Right ventricle myocardium inferior (tissue), 1 donor: ENCODE measurements at places on chromosomes 12 and 14. TPM values are rescaled to one million over a fixed set of nuclear protein-coding genes. Genes with fewer than 3 reads are reported as not detected.

DNA sequence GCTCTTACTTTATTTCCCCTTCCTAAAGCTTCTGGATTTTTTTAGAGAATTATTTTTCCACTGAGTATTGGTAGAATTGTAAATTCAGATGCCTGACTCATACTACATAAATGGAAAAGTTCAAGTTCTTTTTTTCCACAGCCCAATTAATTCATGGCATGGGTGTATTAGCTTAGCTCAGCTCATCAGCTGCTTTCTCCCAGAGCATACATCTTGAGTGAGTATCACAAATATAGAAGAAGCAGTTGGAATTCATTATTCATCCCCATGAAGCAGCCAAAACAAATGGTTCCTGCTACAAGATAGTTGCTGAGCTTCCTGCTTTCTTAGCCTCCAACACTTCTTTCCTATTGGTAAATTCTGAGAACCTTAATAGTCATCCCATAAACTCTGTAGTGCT, 105.1 kb downstream of the C12orf50 start:
- no peak for DNase-seq

- no peak for DNase-seq
Observed at GRCh38 chr12:47901063-47901717, 3.6 kb downstream of the VDR start.

DNA sequence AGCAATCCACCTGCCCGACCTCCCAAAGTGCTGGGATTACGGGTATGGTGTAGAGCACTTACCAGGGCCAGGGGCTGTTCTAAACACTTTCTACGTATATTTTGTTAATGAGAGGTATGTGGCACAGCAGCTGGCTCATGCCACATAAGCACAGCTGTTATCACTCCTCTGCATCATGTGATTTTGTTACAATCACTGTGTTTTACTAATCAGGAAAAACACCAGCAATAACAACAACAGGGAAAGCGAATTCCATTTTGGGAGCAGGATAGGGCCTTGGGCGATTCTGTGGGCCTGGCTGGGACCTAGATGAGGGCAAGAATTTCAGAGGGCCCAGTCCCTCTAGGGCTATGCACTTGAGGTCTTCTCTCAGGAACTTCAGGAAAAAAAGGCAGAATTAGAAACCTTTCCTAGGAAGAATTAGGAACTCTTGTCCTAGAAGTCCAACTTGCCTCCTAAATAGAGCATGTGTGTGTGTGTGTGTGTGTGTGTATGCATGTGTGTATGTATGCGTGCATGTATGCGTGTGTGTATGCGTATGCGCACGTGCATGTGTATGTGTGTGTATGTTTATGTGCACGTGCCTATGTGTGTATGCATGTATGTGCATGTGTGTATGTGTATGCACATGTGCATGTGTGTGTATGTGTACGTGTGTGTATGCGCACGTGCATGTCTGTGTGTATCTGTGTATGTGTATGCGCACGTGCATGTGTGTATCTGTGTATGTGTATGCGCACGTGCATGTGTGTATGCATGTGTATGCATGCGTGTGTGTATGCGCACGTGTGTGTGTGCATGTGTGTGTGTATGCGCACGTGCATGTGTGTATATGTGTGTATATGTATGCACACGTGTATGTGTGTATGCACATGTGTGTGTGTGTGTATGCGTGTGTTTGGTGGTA, 41.8 kb upstream of the CORO1C start:
- no peak for DNase-seq

DNA sequence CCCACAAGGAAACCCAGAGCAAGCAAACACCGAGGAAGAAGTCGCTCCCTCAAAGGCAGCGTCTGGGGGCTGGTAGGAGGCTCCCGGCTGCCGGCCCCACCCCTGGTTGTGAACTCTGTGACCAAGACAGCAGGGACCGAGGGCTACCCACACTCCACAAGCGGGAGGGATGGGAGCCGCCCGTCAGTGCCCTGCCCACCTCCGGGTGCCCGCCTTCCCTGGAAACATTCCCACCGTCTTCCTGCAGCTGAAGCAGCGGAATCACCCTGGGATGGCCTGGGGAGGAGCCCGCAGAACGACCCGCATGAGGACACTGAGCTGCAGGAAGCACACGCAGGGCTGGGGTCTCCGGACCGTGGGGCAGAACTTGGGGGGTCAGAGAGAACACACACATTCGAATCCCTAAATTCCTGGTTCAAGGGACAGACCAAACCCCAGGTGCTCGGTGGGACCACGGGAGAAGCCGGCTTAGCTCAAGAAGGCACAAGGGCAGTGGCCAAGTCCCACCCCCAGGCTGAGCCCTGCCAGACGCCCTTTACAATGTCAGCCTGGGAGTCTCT, 33.5 kb upstream of the C14orf180 start:
- no peak for DNase-seq

DNA sequence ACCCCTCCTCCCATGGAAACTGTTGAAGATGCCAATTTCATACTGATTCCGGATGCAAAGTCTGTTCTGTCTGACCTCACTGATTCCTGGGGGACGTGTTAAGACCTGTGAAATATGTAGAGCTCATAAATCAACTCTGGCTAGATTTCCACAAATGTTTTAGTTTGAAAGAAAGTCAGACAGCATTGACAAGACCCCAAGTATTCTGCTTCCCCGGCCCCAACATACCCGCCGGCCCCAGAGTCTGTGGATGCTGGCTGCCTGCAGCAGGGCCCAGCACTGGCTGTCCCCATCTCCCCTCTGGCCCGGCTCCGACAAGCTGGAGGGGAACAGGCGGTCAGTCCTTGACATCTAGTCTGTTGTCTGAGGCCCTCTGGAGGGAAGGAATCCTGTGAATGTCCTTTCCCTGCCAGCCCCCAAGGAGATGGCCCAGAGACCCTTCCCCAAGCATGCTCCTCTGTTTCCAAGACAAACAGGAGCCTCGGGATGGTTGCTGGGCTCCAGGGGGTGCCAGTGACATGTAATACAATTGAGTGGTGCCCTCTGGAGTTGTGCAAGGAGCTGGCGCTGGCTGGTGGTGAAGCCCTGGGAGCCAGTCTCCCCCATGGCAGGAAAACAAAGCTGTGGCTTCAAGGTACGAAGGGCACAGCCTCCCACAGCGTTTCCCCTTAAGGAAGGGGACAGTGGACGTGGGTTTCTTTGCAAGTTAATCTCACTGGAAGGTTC, 22.3 kb downstream of the FBLN5 start:
- DNase-seq: no peak

GRCh38 chr14:97779140-97779539, 982.0 kb downstream of the VRK1 start:
- DNase-seq: no peak

Gene CACNA1C
- 171 TPM for total RNA-seq

Gene SERPINA9
- total RNA-seq: not detected
